Stimulated activated CD4-positive, alpha-beta T cell treated with anti-CD3 and anti-CD28 coated beads, Interleukin-2, amount 100 ng/mL, for 24 hours (primary cell): ENCODE measurements at places on chromosomes 6 and 20.
A peak's percentile ranks its signal among the peaks of the same experiment; 100 is the strongest.

- DNase-seq, result no peak
Observed at GRCh38 chr6:117989086-117989485, 82.0 kb downstream of the SLC35F1 start.

- no peak for DNase-seq
Observed at GRCh38 chr6:108884211-108885059, 36.2 kb downstream of the ARMC2 start.

DNA sequence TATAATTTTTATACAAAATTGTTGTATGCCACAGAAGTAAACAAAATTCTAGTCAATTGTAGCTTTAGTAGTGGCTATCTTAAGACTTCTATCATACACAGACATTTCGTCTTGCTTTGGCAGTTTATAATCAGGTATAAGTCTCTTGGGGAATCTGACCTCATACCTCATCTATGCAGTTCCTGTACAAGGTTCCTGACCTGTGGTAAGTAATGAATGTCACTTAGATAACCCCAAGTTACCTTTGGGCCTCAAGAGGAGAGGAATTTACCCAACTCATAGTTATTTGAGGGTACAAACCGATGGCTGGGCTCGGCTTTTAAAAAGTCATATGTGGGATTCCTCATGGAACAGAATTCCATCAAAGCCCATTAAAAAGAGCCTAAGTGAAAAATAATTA is 58.8 kb upstream of the UNC93A start:
- no peak for DNase-seq

DNA sequence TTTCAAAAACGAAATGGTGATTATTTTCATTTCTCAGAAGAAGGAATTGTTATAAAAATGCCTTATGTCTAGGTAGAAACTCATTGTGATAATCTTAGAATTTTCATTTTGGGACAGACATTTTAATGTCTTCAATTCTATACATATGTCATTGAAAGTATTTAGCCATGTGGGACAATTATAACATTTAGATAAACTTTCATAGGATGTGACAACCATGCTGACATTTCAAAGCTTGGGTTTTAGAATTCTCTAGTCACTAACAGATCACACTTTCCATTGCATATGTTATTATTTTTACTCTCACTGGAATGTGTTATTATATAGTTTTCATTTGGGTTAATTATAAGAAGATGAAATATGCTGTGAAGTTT is 4.9 kb downstream of the TAGAP start:
- no peak for DNase-seq

DNA sequence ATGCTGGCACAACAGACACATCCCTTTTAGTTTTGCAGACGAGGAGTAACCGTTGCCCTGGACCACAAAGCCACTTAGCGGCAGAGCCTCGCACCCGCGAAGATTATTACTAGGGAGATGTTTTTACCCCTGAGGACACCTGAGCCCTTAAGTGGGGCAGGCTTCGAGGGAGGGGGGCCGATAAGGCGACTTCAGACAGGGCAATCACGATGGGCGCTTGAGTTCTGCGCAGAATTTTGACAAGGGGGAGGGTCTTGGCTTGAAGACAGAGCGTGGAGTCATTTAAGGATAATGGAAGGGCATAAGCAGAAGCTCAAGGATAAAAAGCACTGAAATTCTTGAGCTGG is 650 bp upstream of the TTK start:
- no peak for DNase-seq

GRCh38 chr20:17860301-17861197 is 108.0 kb downstream of the SNX5 start:
- DNase-seq, result no peak

- DNase-seq, result no peak
Observed at GRCh38 chr6:165818200-165818599, 155.2 kb upstream of the PDE10A start.

GRCh38 chr6:13831615-13832014 is 17.3 kb upstream of the MCUR1 start:
- DNase-seq, result no peak

DNA sequence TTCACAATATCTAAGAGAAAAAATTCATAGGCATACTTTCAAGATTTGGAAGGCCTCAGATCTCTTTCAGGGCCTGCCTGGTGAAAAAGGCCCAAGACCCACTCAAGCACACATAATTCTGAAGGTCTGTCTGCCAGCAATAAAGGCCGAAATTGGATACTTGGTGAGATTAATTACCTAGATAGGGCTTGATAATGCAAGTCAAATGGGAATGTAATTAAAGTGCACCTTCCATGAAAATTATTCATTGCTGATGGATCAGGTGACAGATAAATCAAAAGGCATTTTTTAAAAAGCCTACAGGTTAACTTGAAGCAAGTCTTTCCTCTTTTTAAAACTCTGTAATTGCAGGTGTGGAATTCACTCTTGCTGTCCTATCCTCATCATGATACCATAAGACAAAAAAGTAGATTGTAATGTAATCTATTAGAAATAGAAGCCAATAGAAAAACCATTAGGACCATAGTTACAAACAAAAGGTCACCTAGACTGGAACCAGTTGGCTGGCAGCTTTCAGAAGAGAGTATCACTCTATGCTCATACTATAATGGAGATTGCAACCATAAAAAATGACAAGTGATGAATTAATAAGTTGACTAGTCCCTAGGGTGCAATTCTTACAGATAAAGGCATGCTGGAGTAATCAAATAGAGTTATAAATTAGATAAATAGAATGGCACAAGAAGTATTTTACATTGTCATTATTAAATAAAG is 77.3 kb downstream of the EPHA7 start:
- DNase-seq, result no peak

GRCh38 chr20:50652702-50653294 is 38.5 kb downstream of the RIPOR3 start:
- no peak for DNase-seq

DNA sequence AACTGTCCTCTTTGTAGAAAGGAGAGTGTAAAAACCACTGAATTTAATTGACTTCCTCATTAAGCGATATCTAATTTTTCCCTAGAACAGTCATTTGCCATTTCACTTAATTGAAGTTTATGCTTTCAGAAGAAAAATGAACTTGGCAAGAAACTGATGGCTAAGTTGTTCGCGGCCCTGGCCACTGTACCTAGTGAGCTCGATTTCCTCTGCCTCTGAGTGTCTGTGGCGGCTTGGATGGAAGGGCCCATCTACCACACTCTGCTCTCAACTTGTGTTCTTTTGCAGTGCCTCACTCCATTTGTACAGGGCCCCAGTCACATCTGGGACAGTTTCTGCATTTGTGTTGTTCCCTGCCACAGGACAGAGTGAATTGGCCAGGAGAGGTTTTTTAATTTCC is 102.9 kb downstream of the BCAS1 start:
- no peak for DNase-seq

GRCh38 chr6:157235600-157236039 is 87.7 kb downstream of the TMEM242 start:
- DNase-seq, result peak; percentile 66

DNA sequence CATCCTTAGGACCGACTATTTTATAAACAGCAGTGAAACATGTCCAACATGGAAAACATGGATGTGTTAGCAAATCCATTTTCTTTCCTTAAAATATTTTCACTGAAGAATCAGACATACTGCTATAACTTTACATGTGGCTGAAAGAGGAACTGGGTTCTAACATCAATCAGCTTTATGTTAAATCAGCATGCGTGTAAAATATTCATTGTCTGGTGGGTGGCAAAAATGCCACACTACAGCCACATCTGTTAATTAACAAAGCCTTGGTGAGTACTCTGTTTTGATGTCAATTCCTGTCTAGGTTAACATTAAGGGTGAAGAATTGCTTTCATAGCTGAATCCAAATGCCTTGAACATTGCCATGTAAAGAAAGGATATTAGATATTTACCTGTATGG is 222.6 kb upstream of the CEP162 start:
- no peak for DNase-seq

DNA sequence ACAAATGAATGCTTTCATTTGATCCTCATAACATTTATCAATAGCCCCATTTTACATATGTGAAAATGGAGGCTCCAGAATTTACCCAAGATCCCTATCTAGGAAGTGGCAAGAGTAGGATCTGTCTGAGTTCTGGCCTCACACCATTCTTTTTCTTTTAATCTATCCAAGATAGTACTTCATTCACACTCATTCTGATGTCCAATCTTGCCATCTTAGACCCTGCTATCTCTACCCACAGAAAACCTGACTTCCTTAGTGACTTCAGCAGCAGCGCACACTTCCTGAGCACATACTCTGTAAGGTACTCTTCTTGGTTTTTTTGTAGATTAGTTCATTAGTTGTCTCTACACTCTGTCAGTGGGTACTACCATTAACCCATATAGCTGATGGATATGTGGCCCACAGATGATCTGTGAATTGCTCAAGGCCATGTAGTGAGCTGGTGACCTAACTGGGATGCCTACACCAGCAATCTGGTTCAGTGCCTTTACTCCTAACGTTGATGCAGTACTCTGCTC is 36.3 kb downstream of the COX4I2 start:
- no peak for DNase-seq

- no peak for DNase-seq
Observed at GRCh38 chr20:23019403-23019802, 15.7 kb upstream of the SSTR4 start.

GRCh38 chr20:3165473-3166337 is 6.0 kb upstream of the FASTKD5 start:
- DNase-seq, result no peak

- DNase-seq, result peak; percentile 40
Observed at GRCh38 chr6:37731888-37732287, 34.2 kb upstream of the MDGA1 start.

DNA sequence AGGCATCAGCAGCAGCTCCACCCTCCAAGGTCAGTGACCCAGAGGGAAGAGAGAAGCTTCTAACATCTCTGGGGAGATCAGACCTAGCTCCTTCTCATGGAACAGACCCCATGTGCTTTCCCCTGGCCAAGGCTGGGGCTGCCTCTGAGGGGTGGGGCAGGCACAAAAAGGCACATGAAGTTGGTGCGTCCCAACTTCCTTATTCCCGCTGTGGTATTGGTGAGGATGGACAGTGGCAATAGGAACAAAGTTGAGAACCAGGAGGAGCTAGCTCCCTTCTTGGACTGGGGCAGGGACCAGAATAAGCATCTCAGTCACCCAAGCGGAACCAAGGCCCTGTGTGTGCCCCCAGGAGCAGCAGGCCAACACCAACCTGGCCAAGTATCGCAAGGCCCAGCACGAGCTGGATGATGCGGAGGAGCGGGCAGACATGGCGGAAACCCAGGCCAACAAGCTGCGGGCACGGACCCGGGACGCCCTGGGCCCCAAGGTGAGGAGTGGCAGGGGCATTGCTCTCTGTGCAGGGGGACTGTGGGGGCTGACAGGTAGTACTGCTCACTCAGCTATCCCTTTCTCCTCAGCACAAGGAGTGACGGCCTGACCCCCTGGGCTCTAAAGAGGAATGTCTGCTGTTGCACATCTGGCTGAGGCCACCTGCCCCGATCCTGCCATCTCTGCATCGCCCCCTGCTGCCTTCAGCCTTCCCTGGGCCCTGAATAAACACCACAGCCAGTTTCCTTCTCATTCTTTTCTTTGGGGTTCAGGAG is 46.1 kb downstream of the MYH7B start:
- DNase-seq, result no peak

DNA sequence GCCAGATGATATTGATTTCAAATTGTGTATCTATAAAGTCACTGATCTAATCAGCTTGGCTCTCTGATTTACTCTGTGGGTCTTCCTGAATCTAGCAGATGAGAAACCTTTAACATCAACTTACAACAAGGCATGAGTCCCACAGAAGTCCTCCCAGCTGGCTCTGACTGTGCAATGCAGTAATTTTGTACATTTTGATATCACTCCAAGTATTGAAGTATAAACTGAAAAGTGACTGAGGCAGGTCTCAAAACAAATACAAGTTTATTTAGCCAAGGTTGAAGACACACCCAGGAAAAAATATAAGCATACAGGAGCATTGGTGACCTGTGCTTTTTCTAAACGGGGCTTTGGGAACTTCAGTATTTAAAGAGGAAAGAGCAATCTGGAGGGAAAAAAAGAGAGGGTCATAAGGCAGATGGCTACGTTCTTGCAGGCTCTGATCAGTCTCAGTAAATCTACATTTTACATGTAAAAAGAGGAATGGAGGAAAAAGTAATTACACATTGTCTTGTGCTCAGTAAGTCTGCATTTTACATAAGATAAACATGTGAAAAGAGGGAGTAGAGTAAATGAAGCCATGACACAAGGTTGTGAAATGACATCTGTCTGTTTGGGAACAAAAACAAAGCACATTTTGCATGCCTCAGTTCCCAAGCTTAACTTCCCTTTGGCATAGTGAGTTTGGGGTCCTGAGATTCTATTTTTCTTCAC is 59.5 kb downstream of the CRYBG1 start:
- DNase-seq, result no peak

- no peak for DNase-seq
Observed at GRCh38 chr6:79570129-79571029, 33.1 kb upstream of the LCA5 start.

GRCh38 chr20:4018023-4018748 is 2.8 kb upstream of the RNF24 start:
- DNase-seq, result no peak

GRCh38 chr6:35376281-35376680 is 33.9 kb downstream of the PPARD start:
- DNase-seq, result no peak

- no peak for DNase-seq
Observed at GRCh38 chr6:127717384-127717783, 140.4 kb downstream of the C6orf58 start.

DNA sequence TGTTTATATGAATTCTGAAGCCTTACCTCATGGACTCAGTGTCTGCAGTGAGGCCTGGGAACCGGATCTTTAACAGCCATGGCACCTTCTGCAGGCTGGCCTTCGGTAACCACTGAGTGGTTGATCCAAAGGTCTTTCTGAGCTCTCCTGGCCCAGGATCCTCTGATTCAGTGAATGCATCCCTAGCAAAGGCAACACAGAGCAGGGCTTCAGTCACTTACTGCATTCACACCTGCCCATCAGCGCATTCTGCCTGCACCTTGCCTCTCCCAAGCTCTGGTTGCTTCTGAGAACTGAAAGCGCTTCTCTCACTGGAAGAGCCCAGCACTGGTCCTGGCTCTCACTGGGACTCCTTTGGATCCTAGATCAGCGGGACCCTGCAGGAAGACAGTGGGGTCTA is 8.4 kb upstream of the CST9 start:
- no peak for DNase-seq

GRCh38 chr6:157896932-157897331 is 73.9 kb downstream of the SNX9 start:
- no peak for DNase-seq

DNA sequence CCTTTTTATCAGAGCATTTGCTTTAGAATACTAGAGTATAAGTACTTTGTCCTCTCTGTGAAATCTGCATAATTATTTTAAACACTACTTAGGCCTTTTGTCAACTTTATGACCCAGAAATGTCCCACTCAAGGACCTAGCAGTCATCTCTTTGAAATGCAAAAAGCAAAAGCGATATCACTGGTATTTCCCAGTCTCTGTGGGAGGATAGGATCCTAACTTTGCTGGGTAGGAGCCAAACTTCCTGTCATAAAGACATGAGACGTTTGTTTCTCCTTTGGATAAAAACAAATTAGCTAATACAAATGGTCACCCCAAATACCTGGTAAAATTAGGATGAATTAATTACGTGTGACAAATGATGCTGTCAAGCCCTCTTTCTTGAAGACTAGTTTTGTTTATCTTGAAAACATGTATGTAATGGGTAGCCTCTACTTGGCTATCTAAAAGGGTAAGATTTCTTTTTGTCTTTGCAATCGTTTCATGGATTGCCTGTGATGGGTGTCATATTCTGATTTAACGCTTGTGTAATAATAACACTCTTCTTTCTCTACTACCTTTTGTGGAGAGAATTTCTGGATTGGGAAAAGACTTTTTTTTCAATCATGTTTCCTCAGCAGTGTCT is 36.2 kb downstream of the DCDC2 start:
- no peak for DNase-seq

GRCh38 chr6:110589865-110590513 is 113.6 kb upstream of the SLC22A16 start:
- no peak for DNase-seq
